Heart right ventricle (tissue), 16 donors: ENCODE measurements at places on chromosomes 11 and 22.

DNA sequence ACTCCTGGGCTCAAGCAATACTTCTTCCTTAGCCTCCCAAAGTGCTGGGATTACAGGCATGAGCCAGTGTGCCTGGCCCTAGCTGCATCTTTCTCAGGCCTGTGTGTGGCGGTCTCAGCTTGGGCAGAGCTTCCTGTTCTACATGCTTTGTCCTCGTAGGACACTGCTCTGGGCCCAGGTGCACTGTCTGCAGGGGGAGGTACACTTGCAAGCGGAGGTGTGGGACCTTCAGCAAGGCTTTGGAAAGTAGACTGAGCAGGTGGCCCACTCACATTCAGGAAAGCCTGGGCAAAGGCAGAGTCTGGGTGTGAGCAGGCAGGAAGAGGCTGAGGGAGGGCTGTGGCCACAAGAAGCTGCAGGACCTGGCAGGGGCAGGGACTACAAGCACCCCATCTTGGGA lies 33.6 kb upstream of the SUSD2 start:
- no peak for DNase-seq

GRCh38 chr11:72624496-72625201 lies 49.6 kb downstream of the PDE2A start:
- DNase-seq = peak; percentile 47

DNA sequence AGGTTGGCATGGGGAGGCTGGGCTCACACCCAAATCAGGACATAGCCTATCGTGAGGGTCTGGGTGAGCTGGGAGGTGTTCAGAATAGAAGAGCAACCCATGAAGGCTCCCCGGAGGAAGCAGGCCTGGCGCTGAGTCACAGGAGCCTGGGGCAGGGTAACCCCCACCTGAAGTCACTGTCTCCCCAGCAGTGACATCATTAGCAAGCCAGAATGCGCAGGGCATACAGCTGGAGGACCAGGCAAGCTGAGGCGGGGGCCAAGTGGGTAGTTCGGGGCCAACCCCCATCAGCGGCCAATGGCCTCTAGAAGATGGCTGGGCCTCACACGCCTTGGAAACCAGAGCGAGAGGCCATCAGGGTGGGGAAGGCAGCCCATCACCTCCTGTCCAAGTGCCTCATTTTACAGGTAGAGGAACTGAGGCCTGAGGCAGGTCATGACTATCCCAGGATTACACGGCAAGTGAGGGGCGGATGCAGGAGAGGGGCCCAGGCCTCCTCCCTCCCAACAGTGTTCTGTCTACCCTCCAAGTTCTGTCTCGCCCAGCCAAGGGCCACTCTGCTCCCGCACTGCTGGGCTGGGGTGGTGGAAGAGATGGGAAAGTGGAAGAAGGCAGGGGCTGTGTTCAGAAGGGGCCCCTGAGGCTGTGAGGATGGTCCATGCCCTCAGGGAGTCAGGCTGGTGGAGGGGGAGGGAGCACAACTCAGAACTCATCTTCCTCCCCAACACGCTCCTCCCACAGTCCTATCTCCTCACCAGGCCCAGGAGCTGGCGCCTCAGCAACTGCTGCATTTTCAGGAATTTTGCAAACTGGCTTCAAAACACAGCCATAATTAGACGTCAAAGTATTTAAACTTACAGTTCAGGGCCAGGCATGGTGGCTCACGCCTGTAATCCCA lies 24.6 kb downstream of the RPL3 start:
- DNase-seq = no peak

DNA sequence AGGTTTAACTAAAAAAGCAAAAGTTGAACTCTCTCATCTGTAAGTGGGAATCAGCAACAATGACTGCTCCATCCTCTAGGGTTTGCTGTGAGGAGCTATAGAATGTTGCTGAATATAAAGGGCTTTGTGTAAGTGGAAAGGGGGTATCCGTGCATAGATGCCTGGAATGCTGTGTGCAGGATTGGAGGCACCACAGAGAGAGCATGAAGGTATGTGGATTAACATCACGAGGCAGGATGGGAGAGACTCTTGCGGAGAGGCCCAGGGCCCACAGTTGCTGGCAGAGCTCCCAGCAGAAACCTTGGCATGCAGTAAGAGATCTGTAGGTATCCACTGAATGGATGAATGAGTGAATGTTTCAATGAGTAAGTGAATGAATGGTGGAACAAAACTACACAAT lies 298.7 kb upstream of the DDI1 start:
- DNase-seq = peak; percentile 18

GRCh38 chr22:17785185-17786184 lies 11.2 kb upstream of the BID start:
- DNase-seq = peak; percentile 45

DNA sequence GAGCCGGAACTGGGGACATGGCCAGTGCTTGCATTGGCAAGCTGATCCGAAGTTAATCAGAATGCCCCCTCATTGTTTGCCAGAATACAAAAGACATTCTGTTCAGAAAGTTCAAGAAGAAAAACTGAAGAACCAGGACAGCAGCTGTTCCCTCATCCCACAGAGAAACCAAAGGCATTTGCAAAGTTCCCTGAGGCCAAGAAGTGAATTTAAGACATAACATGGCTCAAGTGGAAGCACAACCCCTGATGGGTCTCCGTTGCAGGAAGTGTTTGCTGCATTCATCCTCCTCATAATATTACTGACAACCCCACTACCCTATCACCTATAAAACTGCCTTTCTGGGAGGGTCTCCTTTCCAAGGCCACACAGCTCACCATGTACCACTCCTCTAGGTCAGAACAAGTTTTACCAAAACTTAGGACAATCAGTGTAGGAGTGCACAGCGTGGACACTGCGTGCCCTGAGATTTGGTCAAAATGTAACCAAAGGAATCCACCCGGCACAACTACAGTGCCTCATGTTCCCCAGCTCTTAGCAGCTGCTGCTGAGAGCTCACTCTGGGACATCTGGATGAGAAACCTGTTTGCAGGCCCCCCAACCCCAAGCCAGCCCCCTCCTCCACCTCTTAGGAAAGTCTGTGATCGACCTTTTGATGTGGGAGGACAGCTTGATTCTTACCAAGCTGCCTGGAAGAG lies 101.6 kb upstream of the AKIP1 start:
- no peak for DNase-seq

GRCh38 chr22:28142361-28142961 lies 223.4 kb upstream of the PITPNB start:
- DNase-seq = no peak

DNA sequence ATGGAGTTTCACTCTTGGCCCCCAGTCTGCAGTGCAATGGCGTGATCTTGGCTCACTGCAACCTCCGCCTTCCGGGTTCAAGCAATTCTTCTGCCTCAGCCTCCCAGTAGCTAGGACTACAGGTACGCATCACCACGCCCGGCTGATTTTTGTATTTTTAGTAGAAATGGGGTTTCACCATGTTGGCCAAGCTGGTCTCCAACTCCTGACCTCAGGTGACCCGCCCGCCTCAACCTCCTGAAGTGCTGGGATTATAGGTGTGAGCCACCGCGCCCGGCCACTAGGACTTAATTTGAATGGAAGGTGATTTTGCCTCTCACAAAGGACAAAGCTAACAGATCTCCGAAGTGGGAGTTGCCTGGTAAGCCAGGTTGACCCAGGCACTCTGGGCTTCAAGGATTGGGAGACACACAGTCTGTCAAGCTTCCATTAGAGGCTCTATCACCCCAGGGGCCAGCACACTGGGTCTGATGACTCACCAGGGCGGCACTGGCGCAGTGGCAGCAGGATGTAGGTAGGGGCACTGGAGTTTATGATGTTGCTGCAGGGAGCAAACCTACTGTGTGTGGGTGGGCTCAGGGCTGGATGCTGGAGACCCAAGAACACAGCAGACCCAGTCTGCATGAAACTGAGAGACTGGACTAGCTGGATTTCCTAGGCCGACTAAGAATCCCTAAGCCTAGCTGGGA lies 17.8 kb upstream of the KCTD14 start:
- DNase-seq = no peak

GRCh38 chr22:46742576-46743221 lies 4.6 kb upstream of the CERK start:
- DNase-seq = no peak

DNA sequence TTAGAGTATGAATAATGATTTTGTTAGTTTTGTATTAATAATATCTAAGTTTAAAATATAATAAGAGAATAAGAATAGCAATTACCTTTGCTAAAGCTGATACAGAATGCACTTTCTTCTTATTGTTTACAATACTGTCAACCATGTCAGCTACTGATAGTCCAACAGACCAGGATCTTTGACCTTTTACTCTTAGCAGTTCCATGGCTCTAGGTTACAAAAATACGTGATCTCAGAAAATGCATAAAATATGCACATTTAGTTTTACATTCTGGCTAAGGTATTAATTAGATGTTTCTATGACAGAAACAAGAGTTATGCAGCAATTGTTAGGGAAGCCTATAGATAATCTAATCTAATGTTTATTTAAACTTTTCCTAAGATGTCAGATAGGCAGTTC lies 7.5 kb upstream of the TSG101 start:
- DNase-seq = no peak

DNA sequence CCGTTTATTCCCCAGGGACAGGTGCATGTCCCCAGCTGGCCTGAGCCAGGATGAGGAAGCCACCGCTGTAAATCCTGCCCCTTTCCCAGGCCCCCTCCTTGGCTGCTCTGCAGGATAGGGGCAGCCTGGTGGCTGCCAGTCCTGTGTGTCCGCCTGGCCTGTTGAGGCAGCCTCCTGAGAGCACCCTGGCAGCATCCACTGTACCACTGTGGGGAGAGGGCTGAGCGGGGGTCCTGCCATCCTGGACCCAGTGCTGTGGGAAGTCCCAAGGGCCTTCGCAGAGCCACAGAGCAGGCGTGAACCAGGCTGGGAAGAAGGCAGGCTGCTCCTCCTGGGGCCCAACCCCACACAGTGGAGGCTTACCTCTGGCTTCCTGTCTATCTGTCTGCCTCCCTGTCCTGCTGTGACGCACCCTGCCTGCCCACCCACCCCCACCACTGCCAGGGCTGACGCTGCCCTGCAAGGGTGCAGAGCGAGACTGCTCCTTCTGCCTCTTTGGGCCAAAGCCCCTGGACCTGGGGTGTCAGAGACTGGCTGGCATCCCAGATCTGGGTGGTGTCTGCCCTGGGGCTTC lies 8.4 kb downstream of the KCTD17 start:
- DNase-seq = peak; percentile 3

GRCh38 chr22:38828616-38829205 lies 15.1 kb downstream of the NPTXR start:
- no peak for DNase-seq

GRCh38 chr11:110125632-110126031 lies 32.4 kb downstream of the ZC3H12C start:
- DNase-seq = no peak

GRCh38 chr22:30010789-30011405 lies 69.4 kb upstream of the HORMAD2 start:
- DNase-seq = no peak

GRCh38 chr22:19180740-19181410 lies 2.3 kb upstream of the SLC25A1 start:
- DNase-seq = no peak

DNA sequence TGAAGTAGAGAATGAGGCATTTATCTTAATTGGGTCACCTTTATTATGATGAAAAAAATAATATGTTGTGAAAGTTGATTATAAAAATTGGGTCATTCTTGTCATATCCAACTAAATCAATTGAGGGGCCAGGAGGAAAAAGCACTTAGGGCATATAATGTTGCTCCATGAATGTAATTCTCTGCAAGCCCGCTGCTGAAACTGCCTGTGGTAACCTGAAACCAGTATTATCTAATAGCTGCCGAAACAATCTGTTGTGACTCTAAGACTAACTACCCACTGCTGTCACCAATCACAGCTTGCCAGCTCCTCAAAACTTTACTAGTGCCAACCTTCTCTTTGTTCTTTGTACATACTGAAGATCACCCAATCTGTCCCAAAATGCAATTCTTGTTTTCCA lies 115.8 kb downstream of the ATG16L2 start:
- DNase-seq = no peak

- no peak for DNase-seq
These were observed 29.7 kb upstream of the ACCSL start for GRCh38 chr11:44018127-44018521.

DNA sequence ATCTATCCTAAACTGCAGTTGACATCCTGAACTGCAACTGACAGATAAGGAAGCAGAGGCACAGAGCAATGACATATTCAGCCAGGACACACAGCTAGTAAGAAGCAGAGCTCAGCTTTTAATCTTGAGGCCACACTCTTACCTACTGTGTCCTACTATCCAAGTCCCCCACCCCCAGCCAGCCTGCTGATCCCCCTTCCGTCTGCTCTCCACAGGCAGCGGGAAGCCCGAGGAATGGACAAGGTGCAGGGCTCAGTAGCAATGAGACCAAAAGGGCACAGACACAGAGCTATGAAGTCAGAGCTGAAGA lies 4.3 kb downstream of the POLR3H start:
- DNase-seq = no peak

DNA sequence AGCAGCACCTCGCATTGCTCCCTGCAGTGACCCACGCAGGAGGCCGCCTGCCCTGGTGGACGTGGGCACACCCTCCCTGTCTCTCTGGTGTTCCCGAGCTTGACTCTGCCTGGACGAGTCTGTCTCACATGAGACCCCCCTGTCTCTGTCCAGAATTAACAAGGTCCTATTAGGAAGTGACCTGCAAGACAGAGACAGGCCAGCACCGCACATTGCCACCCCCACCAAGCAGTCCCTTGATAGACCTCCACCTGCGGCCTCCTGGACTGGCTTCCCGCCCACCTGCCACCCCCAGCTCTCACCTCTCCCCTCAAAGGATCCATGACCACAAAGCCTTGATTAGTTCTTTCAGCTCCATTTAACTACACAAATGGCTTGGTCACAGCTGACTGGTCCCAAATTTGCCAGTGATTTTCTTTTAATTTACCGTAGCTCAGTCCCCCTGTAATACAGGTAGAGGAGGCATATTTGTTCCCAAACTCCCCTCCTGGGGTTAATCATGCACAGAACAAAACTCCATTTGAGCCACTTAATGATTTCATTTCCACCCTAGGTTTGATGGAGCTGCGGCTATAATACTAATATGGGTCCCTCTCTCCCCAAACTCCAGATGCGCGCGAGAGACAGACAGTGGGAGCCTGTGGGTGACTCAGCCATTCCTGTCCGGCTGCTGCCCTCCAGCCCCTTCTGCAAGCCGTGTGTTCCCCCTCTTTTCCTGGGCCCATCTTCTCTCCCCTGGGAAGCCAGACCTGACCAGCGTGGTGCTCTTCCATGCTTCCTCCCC lies 11.2 kb downstream of the SPATA19 start:
- DNase-seq = no peak
